ENCODE measurements at places on chromosomes 2 and 18.

DNA sequence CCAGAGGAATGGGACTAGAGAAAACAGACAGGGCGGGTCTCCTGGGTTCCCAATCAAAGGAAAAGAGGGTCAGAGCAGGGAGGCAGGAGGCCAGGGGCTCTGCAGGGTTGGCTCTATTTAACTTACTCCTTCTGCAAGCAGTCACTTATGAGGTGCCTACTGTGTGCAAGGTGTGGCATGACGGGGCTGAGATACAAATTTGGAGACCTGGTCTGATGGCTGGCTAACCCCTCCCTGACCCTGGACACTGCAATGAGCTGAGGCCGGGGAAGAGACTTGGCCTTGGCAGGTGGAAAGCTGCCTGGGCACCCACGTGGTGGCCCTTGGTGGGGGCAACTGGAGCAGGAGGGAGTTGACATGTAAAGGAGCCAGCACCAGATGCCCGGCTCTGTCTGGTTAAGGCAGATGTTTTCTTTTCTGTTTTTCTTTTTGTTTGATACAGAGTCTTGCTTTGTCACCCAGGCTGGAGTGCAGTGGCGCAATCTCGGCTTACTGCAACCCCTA is 148.5 kb upstream of the GATA6 start:
- no peak for DNase-seq

DNA sequence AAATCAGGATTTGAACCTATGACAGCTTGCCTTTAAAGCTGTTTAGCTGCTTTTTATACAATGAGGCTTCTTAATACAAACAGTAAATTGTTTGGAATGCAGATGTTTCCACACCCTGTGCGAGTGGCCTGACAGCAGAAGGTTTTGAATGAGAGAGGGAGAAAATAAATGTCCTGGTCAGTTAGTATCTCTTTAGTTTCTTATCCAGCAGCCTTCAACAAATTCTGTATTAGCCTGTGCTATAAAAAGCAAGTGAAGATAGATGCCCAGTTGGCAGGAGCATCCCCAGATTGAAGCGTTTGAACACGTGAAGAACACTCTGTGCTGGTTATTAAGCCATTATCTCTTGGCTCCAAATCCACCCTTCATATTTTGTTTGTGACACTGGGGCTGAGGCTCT is 70.6 kb downstream of the CERS6 start:
- DNase-seq, result no peak

DNA sequence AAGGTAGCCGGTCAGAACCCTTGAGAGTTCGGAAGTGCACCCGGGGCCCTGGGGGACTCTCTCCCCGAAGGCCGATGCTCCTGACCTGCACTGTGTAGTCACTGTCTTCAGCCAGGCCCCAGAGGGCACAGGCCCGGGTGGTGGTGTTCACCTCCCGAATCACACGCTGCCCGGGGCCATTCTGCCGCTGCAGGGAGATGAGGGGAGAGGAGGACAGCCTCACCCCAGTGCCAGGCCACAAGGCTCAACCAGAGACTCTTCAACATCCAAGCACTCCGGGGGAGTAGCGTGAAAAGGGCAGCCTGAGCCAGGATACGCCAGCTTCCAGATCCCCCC is 1.1 kb downstream of the FNDC4 start:
- DNase-seq, result no peak

DNA sequence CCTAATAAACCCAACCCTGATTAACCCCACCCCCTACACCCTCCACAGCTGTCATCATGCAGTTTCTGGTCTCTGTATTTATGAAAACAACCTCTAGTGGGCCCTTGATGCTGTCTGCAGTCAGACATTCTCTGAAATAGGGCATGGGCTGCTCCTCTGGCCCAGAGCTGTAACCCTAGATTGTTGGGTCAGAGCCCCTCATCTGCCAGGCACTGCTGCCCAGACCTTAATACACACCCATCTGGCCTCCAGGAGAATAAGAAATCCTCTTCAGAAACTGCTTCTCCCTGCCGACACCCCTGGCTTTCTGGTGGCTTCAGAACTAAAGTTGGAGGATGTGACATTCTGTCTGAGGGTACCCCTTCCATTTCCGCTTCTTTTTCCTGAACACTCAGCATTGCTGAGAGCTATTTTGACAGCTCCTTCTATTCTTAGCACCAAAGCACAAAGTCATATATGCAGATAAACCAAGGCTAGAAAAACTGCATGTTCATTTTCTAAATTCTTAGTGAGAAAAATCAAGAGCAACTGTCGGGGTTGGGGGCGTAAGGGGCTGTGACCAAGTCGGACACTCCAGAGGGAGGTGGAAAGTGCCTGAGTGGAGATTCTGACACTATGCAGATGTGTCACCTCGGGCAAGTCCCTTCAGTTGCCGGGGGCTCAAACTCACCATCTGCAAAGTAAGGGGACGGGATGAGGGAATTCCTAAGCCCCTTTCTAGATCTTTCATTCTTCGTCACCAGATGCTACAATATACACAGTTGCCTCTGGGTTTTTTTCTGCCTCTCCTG is 28.7 kb downstream of the SRSF7 start:
- peak; percentile 50 for DNase-seq

DNA sequence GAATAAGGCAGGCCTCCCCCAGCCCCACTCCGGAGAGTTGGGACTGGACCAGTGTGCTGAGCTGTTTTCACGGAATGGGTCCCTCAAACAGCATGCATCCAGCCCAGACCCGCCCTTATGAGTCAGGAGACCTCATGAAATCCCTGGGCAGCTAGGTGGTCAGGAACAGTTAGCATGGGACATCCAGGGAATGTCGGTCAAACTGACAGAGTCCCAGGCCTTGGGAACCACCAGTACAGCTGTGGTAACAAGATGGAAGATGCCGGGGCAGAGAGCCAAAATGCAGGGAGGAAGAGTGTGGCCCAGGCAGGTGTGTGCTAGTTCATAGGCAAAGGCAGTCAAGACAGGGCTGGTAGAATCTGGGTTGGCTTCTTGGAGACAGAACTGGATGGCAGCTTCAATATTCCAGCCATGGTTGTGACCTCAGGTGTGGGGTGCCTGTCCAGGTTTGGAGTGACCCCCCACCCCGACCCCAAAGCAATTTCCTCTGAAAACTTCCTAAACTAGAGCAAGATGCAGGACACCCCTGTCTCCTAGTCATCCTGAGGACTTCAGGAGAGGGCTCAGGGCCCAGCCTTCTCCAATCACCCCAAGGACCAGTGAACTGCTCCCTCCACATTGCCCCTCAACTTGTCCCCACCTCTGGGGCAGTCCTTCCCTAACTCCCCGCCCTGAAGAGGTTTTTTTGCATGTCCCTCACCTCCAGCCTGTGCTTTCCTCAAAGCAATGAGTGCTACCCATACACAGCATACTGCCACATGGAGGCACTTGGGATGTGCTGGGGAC is 46.5 kb downstream of the KCNIP3 start:
- DNase-seq, result no peak

DNA sequence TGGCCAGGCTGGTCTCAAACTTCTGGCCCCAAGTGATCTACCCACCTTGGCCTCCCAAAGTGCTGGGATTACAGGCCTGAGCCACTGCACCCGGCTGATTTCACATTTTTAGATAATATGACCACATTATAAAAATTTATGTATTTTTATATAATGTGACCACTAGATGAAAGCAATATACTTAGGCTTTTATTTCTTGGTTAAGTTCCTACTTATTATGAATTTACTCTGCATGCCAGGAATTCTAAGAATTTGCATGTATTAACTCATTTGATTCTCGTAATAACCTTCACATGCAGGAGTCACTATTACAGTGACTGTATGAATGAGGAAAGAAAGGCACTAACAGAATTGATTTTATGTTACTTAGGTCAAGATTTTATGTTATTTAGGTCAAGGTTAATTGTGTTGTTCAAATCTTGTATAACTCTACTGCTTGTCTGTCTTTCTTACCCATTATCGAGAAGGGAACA is 25.6 kb upstream of the CASP8 start:
- no peak for DNase-seq

GRCh38 chr2:65374575-65374974 is 57.8 kb downstream of the SPRED2 start:
- DNase-seq, result no peak

DNA sequence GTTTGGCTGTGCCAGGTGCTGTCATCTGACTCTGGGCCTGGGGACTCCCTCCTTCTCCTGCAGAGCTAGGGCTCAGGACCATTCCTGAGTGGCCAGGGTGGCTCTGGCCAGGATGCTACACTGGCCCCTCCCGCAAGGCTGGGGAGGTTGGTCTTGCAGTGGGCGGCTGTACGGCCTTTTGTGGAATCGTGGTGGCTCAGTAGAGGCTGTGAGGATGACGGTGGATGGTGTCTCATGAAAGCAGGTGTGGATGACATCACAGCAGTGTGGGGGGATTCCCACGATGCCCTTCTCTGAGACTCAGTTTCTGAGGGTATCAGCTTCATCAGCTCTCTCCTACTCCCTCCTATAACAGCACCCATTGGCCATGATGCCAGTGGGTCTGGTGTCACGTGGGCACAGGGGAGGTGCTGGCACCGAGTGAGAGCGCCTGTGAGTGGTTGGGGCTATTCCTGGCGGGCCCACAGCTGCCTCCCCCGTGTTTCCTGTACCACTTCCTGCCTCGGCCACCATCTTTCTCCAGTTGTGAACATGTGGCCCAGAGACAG is 144.2 kb upstream of the HDAC4 start:
- peak; percentile 56 for DNase-seq

DNA sequence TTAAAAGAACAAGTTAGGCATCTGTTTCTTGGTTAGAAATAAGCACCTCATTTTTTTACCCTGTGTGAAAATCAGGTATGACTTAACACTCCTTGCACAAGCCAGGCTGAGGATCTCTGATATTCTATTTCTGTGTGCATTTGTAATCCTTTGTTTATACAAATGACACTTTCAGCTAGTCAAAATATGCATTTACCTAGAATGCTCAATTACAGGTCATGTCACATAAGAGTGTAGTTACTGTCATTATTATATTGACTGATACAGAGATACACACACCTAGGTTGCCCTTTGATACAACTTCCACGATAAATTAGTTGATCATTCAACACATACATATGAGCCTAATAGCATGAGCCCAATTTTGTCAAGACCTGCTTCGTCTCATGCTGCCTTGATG is 144.3 kb downstream of the CHST9 start:
- DNase-seq, result no peak

GRCh38 chr2:72515696-72516095 is 310.1 kb downstream of the EXOC6B start:
- no peak for DNase-seq

DNA sequence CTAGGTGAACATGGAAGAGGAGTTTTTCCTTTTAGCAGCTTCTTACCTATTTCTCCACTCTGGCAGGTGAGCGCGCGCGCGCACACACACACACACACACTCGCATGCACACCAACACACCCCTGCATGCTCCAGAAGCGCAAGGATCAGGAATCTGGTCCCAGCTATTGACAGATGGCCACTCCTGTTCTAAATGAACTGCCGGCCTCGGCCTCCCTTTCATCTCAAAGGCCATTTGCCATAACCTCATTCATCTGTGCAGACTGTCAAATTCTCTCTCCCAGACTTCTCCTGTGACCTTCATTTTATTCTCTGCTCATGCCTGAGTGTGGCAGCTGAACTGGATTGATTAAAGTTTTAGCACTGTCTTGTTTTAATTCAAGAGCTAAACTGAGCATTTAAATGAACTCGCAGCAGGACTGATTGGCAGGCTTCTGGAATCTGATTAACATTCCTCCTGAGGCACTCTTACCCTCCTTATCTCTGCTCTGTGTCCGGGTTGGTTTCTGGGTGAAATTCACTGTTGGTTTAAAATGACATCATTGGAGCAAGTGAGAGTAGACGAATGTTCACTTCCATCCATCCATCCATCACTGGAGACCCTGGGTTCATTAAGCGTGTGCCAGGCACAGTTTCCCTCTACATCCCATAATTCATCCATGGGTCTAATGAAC is 58.8 kb downstream of the FECH start:
- no peak for DNase-seq

DNA sequence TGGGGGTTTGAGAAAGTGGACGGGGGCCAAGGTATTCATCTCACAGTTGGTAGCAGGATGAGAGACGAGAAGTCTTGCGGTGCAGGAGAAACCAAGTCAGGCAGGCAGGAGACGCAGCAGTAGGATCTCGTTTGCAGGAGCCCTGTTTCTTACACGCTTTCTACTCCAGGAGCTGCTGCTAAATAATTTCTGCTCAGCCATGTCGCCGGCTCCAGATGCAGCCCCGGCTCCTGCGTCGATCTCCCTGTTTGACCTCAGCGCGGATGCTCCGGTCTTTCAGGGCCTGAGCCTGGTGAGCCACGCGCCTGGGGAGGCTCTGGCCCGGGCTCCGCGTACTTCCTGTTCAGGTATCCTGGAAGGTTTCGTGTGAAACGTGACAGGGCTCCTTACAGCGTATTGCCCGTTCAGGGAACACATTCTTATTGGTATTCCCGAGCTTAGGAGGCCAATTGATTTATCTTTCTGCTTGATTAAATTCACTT is 494 bp downstream of the ANKZF1 start:
- DNase-seq, result peak; percentile 39

- DNase-seq, result no peak
These were observed 993.1 kb downstream of the TSN start for GRCh38 chr2:122748552-122749011.

- DNase-seq, result no peak
These were observed 440.3 kb upstream of the MC4R start for GRCh38 chr18:60812921-60813320.

DNA sequence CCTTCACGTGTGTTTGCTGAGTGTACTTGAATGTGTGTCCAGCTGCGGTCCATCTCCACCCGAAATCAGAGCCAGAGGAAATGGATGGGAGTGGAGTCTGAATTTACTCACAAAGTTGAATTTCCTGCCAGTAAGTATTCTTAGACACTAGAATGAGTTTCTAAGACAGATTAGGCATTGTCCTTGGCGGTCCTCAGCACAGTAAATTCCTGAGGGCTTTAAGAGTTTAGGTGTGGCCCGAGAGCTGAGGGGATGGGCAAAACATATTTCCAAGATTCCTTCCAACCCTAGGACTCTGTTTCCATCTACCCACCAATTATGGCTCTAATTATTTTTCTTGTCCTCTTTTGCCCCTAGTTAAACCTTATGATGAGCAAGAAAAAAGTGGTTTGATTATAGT is 90.3 kb upstream of the PHLPP1 start:
- DNase-seq, result no peak

DNA sequence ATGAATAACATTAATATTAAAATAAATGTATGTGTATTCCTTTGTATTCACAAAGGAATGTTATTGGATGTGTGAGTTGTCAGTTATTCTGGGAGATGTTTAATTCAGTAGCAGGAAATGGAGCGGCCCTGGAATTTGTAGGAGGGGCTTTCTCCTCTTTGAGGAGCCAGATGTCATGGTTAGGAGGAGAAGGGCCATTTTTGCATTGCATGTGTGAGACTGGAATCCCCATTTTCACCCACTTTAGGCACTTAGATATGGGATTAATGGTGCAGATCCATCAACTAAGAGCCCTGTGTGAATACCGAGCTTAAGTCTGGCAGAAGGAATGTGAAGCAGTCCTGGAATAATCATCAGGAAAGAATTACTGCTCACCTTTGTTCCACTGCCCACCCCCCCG is 439.2 kb downstream of the PARD3B start:
- DNase-seq, result no peak

DNA sequence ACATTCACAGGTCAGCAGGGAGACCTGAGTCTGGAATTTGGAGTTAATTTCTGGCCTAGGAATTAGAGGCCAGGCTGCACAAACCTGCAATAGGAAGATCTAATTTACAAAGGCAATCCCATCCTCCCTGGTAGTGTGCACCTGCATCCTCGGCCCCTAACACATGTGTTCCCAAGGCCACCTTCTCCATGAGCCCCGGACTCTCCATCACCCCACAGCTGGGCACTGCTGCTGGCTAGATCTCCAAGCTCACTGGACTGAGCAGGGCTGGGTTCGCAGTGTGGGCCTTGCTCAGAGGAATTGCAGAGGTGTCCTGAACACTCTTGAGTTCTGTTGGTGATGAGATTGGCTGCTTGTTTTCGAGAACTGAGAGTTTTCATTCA is 162.6 kb upstream of the TWIST2 start:
- no peak for DNase-seq
